ENCODE measurements at places on chromosomes 2 and 18. TPM values are rescaled to one million over a fixed set of nuclear protein-coding genes. Genes with fewer than 3 reads are reported as not detected.
A peak's percentile ranks its signal among the peaks of the same experiment; 100 is the strongest.

- no peak for DNase-seq
Measured at GRCh38 chr2:105072039-105072438, 34.2 kb downstream of the MRPS9 start.

DNA sequence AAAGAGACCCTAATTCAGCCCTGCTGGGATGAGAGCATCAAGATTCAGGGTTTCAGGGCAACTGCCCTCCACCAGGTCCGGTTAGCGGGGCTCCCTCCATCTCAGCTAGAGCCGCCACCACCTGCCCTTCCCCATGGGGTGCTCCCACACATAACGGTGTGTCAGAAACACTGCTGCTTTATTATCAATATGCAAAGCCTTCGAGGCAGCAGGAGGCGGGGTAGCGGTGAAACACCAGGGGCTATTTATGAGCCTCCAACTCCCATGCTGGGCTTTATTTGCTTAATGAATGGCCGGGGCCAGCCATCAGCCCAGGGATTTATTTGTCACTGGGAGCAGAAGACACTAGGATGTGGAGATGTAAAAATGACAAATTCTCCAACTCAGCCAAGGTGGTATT, 109.8 kb downstream of the GALNT14 start:
- no peak for DNase-seq

DNA sequence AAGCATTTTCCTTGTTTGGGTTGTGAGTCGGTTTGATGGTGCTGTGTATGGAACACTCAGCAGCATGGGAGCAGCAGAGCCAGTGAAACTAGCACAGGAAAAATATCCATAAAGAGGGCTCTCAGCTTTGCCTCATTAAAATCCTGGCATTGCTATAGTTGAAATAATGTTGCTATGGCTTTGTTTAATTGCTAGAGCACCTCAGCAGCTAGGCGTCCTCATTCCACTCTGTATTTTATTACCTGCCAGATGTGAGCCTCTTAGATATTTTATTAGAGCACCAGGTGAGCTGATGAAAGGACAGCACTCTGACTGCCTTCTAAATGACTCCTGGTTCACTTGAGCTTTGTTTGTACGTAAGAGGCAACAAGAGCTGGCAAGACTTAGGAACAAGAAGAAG, 232.4 kb downstream of the MTX2 start:
- no peak for DNase-seq

- DNase-seq, result no peak
Measured at GRCh38 chr2:106969777-106970176, 83.8 kb upstream of the ST6GAL2 start.

NR4A2 gene
- 178 TPM for total RNA-seq

DNA sequence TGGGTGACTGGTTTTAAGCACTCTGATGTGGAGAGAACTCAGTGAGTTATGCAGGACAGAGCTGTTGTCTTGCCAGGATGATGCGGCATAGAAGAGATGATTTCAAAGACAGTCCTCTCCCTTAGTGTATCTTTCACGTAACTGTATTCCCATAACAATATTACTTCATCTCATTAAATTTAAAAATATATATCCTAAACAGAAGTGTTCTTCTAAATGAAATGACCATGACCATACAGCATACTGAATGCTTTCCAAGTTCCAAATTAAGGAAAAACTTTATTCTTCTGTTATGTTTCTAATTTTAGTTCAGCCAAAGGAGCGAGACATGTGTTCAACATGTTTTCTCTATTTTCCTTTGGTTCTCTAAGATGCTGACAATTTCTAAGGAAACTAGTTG, 600.1 kb upstream of the FSHR start:
- DNase-seq, result no peak

DNA sequence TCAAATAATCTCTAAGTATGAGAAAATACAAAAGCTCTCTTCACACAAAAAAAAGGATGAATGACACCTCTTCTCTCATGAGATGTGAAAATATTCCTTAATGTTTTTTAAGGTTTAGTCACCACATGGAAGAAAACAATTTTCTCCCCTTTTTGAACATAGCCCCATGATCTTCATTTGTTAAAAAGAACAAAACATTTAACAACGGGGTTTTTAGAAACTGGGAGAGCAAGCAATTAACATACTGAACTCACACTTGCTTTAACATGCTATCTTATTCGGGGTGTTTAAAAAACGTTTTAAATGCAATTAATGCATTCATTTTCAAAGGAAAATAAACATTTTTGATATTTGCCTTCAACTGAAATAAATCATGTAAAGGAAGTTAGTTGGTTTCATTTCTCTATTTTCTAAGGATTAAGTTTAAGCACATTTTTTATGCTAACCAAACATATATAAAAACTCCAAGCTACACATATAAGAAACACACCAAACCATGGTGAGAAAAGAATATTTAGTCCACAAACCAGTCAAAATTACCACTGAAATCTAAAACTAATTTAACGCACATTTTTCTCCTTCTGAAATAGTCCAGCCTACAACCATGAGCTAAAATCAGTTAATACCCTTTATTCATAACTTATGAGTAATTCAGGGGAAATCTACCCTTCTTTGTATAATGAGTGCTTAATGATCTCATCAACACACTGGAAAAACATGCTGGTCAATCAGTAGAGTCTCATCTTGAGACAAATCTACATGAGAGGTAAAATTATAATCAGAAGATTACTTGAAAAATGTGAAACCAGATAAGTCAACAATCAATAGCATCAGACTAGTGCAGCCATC, 8.2 kb downstream of the FBXO11 start:
- DNase-seq, result no peak

ST3GAL5 gene
- total RNA-seq, result 68.8 TPM

DNA sequence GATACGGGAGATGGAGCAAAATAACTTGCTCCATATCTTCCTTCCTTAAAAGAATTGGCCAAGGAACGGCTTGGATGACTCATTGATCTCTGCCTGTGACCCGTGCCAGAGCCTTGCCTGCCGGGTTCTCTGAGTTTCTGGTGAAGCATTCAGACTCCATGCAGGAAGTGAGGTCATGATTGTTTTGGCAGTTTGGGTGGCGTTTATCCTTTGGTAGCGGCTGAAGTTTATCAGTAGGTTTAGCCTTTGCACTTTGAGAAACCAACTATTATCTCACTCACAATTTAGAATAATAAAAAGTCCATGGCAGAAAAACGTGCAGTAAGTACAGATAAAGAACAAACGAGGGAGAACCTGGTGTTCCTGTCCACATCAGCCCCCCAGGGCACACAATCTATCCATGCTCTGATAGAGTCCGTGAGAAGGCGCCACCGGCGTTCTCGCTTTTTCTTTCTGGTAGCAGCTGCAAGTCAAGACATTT, 15.0 kb upstream of the CTAGE1 start:
- peak; percentile 37 for DNase-seq

RFTN2 gene
- total RNA-seq, result 5.3 TPM

DNA sequence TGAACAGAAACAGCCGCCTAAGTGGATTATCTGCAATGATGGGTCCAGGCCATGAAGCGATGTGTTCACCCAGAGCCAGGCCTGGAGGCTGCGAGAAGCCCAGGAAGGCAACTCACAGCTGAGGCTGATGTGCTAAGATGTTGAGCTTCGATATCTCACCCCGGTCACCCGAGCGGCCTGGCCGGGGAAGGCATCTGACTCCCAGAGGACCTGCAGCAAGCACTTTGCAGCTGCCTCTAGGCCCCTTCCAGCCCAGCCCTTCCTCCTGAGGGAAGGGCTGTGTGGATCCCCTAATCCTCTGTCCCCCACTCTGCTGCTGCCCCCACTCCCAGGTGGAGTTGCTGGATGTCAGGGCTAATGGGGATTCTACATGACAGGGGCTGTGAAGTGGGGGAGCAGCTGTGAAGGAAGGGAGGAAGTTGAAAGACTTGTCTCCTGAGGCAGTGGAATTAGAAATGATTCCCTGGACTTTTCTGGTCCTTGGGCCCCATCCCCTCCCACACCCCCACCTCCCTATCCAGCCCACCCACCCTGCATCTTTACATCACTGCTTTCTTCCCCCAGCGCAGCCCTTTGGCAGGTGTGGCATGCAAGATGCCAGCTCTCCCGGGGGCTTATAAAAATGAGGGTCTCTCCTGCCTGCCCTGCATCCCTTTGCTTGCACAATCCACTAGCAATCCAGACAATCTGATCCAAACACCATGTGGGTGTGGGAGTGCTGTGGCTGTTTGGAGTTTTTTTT, 4.3 kb downstream of the ATP6V1B1 start:
- no peak for DNase-seq

DNA sequence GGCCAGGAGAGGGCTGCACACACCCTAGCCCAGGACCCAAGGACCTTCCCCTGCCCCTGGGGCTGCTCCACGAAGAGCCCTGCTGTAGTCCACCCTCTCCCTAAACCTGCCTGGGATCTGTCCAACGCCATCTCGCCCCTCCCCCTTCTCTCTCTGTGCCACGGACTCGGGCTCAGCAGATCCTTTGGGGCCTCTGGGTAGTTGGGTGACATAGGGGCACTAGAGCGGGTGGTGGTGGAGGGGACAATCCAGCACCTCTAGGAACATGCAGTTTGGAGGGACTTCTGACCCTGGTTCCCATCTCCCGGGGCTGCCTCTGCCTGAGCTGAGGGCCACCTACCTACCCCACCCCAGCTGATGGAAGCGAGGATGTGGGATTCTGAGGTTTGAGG, 7.3 kb upstream of the CRYBA2 start:
- no peak for DNase-seq

DNA sequence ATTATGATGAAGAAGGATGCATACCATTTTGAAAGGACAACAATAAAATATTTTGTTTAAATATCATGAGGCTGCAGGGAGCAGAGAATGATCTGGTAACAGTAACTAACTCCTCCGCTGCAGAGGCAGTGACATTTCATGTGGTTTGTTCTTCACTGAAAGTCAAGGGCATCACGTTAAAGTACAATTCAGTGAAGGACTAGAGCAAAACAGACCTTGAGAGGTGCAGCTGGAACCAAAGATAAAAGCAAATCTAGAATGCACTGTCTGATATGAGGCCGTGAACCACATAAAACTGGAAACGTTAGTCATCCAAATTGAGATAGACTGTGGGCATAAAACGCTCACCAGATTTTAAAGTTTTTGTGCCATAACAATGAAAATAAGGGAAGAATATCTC, 522.9 kb upstream of the TNP1 start:
- no peak for DNase-seq

DNA sequence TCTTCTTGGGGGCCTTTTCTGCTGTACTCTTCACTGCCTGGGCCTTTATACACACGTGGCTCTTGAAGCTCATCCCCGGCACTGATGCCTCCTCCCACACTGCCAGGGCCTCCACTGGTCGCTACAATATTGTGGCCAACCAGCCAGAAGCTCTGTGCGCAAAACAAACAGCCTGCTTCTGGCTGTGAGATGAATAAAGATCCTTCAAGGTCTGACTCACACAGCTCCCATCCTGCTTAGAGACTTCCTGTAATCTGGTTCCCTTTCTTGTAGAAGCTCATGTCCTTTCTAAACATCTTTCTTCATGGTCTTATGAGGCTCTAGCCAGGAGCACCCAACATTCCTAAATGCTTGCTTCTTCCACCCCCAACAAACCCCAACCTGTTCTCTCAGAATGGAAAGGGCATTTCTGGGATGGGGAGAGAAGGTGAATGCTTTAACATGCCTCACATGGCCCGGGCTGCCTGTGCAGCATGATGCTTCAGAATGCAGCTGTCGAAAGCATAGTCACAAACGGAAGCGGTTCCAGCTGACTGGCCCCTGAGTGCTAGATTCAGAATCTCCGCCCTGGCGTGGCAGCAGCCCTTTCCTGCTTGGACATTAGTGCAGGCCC, 24.6 kb downstream of the NRP2 start:
- DNase-seq, result no peak

DNA sequence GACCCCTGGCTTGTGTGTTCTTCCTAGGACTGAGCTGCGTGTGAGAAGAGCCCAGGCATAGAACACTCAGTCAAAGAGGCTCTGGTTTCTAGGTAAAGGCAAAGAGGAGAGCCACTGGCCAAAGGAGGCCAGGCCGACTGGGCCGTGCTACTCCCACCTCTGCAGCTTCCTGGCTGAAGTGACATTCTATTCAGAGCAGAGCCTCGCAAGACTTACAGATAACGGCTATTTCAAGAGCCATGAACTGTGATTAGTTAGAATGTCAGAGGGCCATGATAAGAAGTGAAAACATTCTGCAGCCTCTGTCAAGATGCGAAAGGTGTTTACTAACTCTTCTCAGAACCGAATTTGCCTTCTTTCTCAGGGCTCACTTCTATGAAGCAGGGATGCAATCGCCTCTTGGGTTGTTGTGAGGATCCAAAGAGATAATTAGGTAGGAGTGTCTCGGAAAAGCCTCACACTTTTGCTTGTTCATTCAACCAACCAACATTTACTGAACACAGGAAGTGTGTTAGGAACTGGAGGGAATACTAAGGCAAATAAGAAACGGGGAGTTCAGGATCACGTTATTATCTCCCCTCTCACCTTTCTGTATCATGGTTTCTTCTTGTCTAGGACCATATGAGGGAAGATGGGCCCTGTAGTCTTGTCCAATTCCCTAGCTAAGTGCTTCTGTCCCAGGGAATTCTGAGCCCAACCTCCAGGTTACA, 3.4 kb upstream of the DNAJC5G start:
- DNase-seq, result no peak

IL1F10 gene
- not detected for total RNA-seq

DNA sequence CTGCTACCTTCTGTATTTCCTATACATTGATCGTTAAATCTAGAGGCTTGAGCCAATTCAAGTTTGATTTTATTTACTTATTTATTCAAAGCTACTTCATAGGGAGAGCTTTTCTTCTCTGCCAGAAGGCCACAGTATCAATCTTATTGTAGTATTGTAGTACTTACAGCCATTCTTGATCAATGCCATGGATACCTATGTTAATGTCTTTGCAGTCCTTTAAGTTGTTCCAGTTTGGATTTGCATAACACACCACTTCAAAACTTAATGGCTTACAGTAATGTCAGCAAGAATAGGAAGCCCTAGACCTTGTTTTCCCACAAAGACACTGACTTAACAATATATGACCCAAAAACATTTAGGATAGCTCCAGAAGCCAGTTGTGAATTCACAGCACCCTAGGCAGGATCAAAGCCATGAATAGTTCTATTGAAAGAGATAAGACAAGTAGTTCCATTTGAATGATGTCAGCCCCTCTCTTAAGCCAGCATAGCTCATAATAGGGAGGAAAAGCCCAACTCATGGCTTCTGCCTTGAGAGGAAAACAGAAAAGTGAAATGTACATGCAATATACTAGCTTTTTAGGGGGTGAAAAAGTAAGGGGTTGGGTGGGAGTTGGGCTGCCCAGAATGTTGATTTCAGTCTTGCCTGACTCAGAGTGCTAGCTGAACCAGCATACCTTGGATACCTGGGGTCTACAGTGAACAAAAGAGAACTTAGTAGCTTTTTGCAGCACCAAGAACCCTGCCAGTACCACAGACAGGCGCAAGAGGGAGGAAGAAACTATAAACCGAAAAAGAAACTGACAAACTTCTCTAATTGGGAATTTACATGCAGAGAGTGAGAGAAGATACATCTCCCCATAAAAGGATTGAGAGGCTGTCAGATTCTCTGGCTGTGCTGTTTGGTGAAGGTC, 101.4 kb downstream of the CAMKMT start:
- no peak for DNase-seq

Measured in omental fat pad (tissue), 4 donors.